Endothelial cell (in vitro differentiated cells): ENCODE measurements at places on chromosomes 12 and 14.

GRCh38 chr12:51910691-51911090 lies 3.4 kb downstream of the ACVRL1 start:
- no peak for DNase-seq

GRCh38 chr12:130481392-130481879 lies 143.7 kb downstream of the PIWIL1 start:
- no peak for DNase-seq

- no peak for DNase-seq
Observed at GRCh38 chr12:7265251-7265650, 38.6 kb upstream of the ACSM4 start.

DNA sequence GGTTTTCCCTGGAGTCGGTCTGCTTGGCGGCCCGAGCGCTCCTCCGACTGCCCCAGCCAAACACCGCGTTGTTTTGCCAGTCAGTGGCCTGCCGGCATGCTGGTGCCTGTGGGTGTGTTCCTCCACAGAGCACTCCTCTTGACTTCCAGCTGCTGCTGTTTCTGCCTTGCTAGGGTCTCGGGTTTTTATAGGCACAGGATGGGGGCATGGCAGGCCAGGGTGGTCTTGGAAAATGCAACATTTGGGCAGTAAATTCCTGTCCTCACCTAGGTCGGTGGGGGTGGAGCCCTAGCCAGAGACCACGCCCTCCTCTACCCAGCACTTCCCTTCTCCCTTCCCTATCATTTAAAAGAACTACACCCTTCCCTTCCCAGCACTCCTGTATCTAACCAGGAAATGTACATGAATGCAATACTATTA lies 34.7 kb upstream of the VASH1 start:
- DNase-seq, result no peak
